ENCODE measurements at places on chromosomes 11 and 22.

- DNase-seq: no peak
Observed at GRCh38 chr22:39773503-39773902, 120.1 kb downstream of the ENTHD1 start.

- DNase-seq: no peak
Observed at GRCh38 chr22:22838148-22838786, 49.3 kb upstream of the IGLL5 start.

GRCh38 chr11:104064034-104064630 is 27.7 kb downstream of the DDI1 start:
- no peak for DNase-seq

DNA sequence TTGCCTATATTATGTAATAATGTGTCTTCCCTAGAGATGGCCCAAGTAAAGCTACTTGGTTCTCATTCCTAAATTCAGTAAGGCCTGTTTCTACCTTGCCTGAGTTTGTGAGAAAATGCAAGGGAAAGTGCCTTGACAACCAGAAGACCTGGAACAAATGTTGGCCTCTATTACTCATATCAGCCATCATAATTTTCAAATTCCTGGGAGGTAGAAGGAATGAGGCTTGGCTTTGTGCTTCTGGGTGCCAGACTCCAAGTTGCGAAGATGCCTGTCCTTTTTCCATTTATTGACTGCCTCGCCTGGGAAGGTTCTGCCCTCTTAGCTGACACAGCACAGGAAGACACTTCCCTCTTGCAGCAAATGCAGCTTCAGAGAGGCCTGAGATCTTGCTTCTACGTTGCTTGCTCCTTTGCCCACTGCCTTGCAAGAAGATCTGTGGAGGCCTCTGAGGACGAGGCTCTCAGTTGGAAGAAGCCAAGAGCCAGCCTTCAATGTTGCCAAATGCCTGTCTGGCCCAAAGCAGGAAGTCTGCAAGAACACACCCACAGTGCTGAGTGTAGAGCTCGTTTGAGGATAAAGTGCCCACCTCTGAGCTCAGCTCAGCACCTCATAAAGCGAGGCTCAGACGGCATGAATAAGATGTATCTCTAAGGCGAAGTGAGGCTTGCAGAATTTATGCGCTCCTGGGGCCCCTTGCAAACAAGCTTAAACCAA is 120.1 kb downstream of the GALNT18 start:
- no peak for DNase-seq

DNA sequence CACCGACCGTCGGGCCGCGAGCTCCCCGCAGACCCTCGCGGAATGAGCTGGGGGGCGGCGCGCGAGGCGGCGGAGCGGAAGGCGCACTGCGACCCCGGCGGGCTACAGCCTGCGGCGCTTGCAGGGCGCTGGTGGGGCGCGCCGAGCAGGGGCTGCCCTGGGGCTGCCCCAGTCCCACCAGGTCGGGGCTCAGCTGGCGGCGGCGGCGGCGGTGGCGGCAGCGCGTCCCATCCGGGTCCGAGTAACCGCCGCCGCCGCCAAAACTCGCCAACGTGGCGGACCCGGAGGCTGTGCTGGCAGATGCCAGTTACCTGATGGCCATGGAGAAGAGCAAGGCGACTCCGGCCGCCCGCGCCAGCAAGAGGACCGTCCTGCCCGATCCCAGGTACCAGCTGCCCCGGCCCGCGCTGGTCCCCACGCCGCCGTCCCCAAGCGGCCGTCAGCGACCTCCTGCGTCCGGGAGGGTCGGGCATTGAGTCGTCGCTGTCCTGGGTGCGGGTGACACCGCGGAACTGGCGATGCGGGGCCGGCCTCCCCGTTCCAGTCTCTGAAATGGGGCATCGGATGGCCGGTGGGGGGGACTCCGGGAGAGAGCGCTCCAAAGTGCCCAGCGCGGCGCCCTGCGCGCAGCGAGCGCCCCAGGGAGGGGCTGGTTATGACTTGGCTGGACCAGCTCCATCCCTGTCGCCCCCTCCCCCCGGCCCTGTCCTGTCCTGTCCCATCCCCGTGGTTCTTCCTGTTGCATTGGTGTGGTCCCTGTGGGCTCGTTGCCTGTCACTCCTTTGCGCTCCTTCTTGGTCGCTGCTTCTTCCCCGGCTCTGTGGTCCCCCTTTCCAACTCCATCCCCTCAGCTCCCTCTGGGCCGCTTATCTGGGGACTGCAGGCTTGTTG is 63.5 kb downstream of the CRYBB2 start:
- DNase-seq: no peak

DNA sequence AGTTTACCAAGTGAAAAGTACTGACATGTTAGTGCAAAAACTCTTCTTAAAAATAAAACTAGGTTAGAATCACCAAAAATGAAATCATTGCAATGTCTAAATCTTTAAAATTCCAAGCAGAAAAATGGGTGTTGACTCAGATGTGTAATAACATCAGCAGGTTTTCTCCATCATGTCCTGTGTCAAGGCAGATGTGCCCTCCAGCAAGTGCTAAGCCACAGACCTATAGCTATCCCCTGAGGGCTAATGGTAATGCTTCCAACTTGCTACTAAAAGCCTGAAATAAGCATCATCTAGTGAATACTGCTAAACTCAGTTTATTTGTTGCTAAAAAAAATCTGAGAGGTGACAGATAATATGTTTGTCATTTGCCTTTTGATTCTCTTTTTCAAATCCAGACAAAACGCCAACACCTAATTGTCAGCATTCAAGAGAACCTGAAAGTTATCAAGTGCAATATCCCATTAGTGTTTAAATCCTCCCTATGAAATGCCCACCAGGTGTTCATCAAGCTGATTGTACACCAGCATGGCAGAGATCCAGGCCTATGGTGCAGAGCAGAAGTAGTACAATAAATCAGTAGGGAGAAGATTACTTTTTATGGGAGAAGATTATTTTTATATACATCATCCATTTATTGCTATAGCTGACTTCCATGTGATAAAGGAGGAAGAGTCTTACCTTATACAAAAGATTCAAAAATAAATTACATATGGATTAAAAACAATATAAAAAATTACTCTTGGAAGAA is 55.1 kb upstream of the SYT9 start:
- no peak for DNase-seq

- DNase-seq: no peak
Observed at GRCh38 chr11:131488238-131488637, 117.8 kb downstream of the NTM start.

GRCh38 chr11:93497596-93497995 is 45.6 kb downstream of the SMCO4 start:
- DNase-seq: no peak

DNA sequence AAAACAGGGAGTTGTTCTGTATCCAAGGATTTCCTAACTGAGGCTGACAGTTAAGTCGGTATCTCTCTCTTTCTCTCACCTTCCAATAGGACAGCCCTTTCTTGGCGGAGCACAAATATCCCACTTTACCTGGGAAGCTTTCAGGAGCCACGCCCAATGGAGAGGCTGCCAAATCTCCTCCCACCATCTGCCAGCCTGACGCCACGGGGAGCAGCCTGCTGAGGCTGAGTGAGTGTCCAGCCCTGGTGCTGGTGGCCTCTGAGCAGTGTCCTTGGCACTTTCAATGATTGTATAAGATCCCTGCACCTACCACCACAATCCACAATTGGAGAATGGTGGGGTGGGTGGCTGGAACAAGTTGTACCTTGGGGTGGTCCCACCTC is 33.7 kb downstream of the CYB5R2 start:
- DNase-seq: no peak

GRCh38 chr22:44393066-44393465 is 80.3 kb upstream of the SHISAL1 start:
- DNase-seq: no peak

GRCh38 chr11:27083782-27084181 is 43.2 kb downstream of the BBOX1 start:
- DNase-seq: no peak
